T-helper 17 cell (primary cell): ENCODE measurements at places on chromosomes 5 and 9. TPM values are rescaled to one million over a fixed set of nuclear protein-coding genes. Genes with fewer than 3 reads are reported as not detected.
A peak's percentile ranks its signal among the peaks of the same experiment; 100 is the strongest.

The SNCB gene
- total RNA-seq, result not detected

The C5 gene
- total RNA-seq, result 1.3 TPM

The LECT2 gene
- total RNA-seq, result not detected

The MOCS2 gene
- 11.2 TPM for total RNA-seq

The NUTM2G gene
- not detected for total RNA-seq

The CCDC152 gene
- total RNA-seq, result 2.2 TPM

The CACNA1B gene
- total RNA-seq, result 0.22 TPM

The MARVELD2 gene
- 0.12 TPM for total RNA-seq

DNA sequence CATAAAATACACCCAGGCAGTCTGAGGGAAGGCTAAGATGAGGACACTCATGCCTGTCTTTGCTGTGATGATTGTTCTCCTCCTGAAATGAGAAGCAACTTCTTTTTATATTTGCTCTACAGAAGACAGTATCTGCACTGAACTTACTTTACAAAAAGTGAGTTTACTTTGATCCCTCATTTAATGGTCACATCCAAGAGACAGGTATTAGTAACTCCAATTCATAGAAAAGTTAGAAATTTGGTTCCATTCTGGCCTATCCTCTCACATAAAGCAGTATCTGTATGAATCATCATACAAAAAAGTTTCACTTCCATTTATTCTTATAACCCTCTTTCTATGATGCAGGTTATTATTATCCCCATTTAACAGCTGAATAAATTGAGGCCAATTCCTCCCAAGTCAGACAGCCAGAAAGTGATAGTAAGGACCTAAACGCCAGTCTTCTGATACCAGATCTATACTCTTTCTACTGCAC lies 15.2 kb downstream of the TSTD2 start:
- DNase-seq, result no peak
- peaks cover 10% of the 10 kb centered on the region for H3K36me3 ChIP-seq
- no peak overlapping the region for H3K4me3 ChIP-seq
- H3K27ac ChIP-seq, result peak overlapping the region; percentile 19
- H3K4me1 ChIP-seq, result peaks cover 15% of the 10 kb centered on the region
- H3K27me3 ChIP-seq, result no peaks in the 10 kb centered on the region

DNA sequence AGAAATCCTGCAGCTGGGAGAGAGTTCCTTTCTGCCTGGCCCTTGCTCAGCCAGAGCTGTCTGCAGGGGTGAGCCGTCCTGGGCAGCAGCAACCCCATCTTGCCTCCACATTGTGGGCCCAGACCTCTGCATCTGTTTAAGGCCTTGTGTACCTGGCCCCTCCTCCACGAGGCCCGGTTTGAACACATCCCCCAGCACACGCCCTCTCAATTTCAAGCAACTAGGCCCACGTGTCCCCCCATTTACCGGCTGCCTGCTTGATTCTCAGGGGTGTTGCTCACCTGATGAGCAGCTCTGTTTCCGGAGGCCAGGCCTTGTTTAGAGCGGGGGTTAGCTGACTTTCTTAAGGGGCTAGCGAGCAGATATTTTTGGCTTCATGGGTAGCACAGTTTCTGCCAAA lies 181.8 kb downstream of the HSPA4 start:
- peaks cover 2% of the 10 kb centered on the region for H3K36me3 ChIP-seq
- H3K4me1 ChIP-seq, result peaks cover 12% of the 10 kb centered on the region
- peaks cover 26% of the 10 kb centered on the region for H3K27me3 ChIP-seq
- no peak for DNase-seq
- H3K4me3 ChIP-seq, result no peak overlapping the region

GRCh38 chr9:85443190-85443598 lies 298.6 kb downstream of the AGTPBP1 start:
- no peak for DNase-seq
- H3K36me3 ChIP-seq, result no peaks in the 10 kb centered on the region
- no peak overlapping the region for H3K27ac ChIP-seq
- no peaks in the 10 kb centered on the region for H3K27me3 ChIP-seq
- no peaks in the 10 kb centered on the region for H3K4me1 ChIP-seq

GRCh38 chr5:21391506-21391905 lies 1403.5 kb upstream of the CDH18 start:
- H3K4me1 ChIP-seq, result peaks cover 6% of the 10 kb centered on the region
- DNase-seq, result no peak
- H3K27me3 ChIP-seq, result no peaks in the 10 kb centered on the region

GRCh38 chr9:68648164-68648563 lies 56.9 kb upstream of the PIP5K1B start:
- H3K27ac ChIP-seq, result no peak overlapping the region
- no peak for DNase-seq
- H3K4me3 ChIP-seq, result no peak overlapping the region
- no peaks in the 10 kb centered on the region for H3K4me1 ChIP-seq

DNA sequence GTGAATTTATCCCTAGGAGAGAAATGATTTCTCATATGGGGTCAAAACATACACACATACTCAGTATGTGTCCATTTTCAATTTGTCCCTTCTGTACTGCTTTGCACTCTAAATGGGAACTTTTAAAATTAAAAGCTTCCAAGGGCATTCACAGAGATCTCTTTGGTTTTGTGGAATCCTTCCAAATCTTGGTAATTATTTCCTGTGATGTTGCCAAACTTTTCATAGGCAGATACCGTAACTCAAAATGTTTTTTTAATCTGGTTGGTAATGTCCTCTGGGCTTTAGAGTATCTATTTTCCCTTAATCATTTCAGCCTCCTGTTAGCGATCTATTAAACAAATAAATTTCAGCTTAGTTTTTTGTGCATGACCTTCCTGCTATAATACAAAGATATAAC lies 282.4 kb downstream of the ARHGEF28 start:
- H3K4me1 ChIP-seq, result no peaks in the 10 kb centered on the region
- H3K36me3 ChIP-seq, result no peaks in the 10 kb centered on the region
- H3K27ac ChIP-seq, result no peak overlapping the region
- H3K4me3 ChIP-seq, result no peak overlapping the region

GRCh38 chr5:178477802-178478201 lies 112.4 kb downstream of the COL23A1 start:
- no peak overlapping the region for H3K4me3 ChIP-seq
- no peak overlapping the region for H3K27ac ChIP-seq
- H3K4me1 ChIP-seq, result no peaks in the 10 kb centered on the region
- peaks cover 2% of the 10 kb centered on the region for H3K36me3 ChIP-seq

DNA sequence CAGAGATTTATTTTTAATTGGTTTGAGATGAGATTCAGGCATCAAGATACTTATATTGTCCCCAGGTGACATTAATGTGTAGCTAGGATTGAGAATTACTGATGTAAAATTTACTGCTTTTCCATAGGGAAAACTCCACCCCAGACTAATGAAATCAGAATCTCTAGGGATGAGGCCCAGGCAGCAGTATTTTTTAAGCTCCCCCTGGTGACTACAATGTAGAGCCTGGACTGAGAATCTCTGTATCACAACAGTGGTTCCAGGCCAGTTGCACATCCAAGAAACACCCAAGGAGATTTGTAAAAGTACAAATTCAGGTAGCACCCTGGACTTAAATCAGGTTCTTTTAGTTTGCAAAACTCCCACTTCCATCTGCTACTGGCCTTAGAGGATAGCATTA lies 185.7 kb downstream of the MARCHF11 start:
- H3K36me3 ChIP-seq, result no peaks in the 10 kb centered on the region
- H3K27me3 ChIP-seq, result no peaks in the 10 kb centered on the region
- no peak overlapping the region for H3K4me3 ChIP-seq
- no peak overlapping the region for H3K27ac ChIP-seq

DNA sequence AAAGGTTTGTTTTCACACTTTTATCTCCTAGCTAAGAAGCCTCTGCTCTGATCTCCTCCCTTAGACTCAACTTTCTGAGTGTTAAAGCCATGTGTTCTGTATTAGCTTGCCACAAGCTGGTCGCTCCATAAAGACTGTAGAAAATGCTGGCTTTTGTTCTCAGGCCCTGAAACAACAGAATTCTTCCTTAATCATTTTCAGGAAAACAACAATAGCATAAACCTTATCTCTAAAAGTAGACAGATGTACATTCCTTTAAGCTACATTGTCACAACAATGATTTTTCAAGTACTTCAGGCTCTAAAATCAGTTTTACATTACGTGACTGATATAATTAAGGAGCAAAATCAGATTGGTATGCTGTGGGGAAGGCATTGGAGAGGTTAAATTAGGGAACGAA lies 41.9 kb downstream of the VCAN start:
- DNase-seq, result no peak
- no peaks in the 10 kb centered on the region for H3K36me3 ChIP-seq
- no peaks in the 10 kb centered on the region for H3K4me1 ChIP-seq
- H3K4me3 ChIP-seq, result no peak overlapping the region
- H3K27me3 ChIP-seq, result peaks cover 17% of the 10 kb centered on the region

- DNase-seq, result no peak
- no peak overlapping the region for H3K4me3 ChIP-seq
- H3K4me1 ChIP-seq, result peaks cover 2% of the 10 kb centered on the region
- H3K27me3 ChIP-seq, result no peaks in the 10 kb centered on the region
These were observed 72.7 kb upstream of the FCN2 start for GRCh38 chr9:134807716-134808446.

DNA sequence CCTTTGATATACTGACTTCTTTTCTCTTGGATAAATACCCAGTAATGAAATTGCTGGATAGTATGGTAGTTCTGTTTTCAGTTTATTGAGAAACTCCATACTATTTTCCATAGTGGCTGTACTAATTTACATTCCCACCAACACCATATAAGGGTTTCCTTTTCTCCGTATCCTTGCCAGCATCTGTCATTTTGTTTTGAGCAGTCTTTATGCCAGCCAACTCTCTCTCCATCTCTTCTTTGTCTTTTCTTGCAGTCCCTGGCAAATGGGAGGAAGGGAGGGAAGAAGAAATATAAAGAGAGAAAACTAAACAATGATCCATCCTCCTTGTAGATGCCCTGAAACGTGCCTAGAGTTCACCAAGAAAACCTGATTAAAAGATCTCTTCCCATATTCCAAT lies 9.6 kb upstream of the VLDLR start:
- H3K36me3 ChIP-seq, result peaks cover 3% of the 10 kb centered on the region
- no peak for DNase-seq
- no peak overlapping the region for H3K4me3 ChIP-seq

- no peaks in the 10 kb centered on the region for H3K27me3 ChIP-seq
- DNase-seq, result no peak
- H3K4me1 ChIP-seq, result peaks cover 44% of the 10 kb centered on the region
- no peak overlapping the region for H3K4me3 ChIP-seq
- H3K36me3 ChIP-seq, result no peaks in the 10 kb centered on the region
These were observed 89.0 kb downstream of the CAMK4 start for GRCh38 chr5:111313017-111313724.

DNA sequence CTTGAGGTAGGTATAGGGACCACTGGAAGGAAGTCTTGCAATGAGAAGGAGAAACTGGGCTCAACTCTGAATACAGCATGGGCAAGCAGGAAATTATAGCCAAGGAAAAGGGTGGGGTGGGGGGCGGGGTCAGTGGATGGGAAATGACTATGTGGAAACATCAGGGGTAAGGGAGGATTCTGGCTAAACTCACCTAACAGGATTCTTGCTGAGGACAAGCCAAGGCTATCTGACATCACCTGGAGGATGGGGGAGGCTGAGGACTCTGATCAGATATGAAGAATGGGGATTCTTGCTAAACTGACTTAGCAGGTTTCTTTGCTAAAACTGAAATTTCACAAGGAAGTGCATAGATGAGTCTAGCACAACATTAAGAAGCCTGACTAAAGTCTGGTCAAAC lies 40.8 kb downstream of the CTSL start:
- no peak for DNase-seq
- no peaks in the 10 kb centered on the region for H3K36me3 ChIP-seq

DNA sequence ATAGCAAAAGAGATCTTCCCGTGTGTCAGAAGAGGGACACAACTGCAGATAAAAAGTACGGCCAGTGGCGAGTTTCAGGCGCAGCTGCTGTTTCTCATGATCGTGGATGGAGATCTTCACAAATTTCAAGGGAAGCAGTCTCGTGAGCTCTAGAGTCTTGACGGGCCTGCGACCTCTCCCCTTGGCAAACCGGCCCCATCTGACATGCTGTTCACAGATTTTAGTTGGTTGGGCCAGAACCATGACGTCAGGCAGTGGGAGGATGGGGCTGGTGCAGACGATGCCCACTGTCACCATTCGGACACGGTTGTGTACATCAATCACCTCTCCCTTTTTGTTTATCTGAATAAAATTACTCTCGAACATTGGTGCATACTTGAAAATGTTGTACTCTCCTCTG lies 396 bp downstream of the GARIN3 start:
- no peak for DNase-seq
- H3K4me1 ChIP-seq, result peaks cover 41% of the 10 kb centered on the region
- H3K36me3 ChIP-seq, result no peaks in the 10 kb centered on the region
- peak overlapping the region; percentile 93 for H3K27ac ChIP-seq
- no peaks in the 10 kb centered on the region for H3K27me3 ChIP-seq

GRCh38 chr9:109652112-109652511 lies 127.9 kb upstream of the PALM2AKAP2 start:
- H3K27me3 ChIP-seq, result no peaks in the 10 kb centered on the region
- DNase-seq, result no peak
- no peaks in the 10 kb centered on the region for H3K36me3 ChIP-seq
- no peaks in the 10 kb centered on the region for H3K4me1 ChIP-seq

DNA sequence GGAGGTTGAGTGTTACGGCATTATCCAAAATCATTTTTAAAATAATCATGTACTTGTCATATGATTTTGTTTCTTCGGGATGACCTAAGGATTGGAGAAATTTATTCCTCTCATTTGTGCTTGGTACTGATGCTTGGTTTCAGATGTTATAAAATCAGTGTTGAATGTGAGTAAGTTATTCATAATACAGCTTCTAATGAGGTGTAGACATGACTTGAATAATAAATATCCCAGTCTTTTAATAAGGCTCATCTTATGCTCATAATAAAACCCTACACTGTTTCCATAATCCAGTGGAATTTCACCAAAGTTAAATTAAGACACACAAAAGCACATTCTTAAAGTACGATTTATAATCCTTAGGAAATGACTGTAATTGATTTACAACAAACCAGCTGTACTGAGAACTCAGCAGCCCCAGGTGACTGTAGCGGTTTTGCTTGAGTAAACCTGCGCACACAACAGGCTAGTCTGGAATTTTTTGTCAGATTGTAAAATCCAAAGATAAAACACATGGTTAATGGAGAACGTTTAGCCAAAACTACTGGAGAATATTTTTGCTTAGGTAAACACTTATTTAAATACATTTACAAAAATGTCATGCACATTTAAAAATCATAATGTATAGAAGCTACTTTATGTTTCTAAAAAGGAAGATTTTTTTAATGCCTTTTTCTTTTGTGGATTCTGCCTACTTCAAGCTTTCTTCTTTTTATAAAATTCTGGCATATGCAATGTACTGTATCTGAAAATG lies 609.8 kb upstream of the GRAMD2B start:
- H3K27me3 ChIP-seq, result no peaks in the 10 kb centered on the region
- no peak overlapping the region for H3K27ac ChIP-seq
- no peaks in the 10 kb centered on the region for H3K4me1 ChIP-seq
- no peak for DNase-seq
